Daoy (cell line): ENCODE measurements at places on chromosomes 4 and X.

GRCh38 chr4:34851411-34851810, 1392.9 kb downstream of the ARAP2 start:
- no peak for DNase-seq

- DNase-seq = no peak
Measured at GRCh38 chrX:21747558-21747957, 10.4 kb downstream of the SMPX start.

- no peak for DNase-seq
Measured at GRCh38 chr4:11230866-11231265, 197.8 kb downstream of the HS3ST1 start.

DNA sequence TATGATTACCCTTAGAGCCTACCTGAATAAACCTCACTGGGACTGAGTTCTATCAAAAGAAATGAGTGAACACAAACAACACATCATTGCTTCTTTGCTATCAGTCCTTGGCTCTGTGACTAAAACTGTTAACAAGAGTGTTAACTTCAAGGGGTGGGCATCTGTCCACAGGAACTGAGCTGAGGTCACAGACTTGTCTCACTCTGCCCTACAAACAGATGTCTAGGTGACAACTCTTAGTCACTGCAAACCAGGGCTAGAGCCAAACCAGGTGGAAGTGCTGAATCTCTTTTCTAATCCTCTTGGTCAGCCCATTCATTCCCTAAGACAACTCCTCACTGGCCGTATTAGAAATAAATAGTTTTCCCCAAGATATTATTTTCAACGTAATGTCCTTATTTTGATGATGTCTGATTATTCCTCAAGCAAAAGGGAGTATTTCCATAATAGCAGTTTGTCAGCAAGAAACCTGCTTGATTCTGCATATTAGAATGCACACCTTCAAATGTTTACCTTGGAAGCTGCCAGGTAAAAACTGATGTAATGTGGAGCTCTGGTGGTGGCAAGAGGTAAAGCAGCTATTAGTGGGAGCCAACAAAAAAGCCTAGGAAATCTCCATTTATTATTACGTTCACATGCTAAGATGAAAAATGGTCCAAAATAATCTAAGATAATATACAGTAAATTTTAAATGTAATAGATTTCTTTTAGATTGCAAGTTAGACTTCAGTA, 4.0 kb downstream of the COL25A1 start:
- DNase-seq = peak; percentile 2

GRCh38 chrX:151478058-151478457, 81.1 kb downstream of the VMA21 start:
- no peak for DNase-seq

DNA sequence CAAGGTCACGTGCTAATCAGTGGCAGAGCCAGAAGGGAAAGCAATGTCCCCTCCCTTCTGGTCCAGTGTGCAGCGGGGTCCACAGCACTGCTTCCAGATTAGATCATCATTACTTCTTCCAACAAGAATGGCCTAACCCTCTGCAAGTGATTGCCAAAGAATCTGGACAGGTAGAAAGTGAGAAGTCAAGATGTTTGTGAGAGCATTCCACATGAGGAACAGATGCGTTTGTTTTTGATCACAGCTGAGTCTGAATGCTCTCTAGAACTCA, 147.7 kb downstream of the SHROOM3 start:
- DNase-seq = no peak

DNA sequence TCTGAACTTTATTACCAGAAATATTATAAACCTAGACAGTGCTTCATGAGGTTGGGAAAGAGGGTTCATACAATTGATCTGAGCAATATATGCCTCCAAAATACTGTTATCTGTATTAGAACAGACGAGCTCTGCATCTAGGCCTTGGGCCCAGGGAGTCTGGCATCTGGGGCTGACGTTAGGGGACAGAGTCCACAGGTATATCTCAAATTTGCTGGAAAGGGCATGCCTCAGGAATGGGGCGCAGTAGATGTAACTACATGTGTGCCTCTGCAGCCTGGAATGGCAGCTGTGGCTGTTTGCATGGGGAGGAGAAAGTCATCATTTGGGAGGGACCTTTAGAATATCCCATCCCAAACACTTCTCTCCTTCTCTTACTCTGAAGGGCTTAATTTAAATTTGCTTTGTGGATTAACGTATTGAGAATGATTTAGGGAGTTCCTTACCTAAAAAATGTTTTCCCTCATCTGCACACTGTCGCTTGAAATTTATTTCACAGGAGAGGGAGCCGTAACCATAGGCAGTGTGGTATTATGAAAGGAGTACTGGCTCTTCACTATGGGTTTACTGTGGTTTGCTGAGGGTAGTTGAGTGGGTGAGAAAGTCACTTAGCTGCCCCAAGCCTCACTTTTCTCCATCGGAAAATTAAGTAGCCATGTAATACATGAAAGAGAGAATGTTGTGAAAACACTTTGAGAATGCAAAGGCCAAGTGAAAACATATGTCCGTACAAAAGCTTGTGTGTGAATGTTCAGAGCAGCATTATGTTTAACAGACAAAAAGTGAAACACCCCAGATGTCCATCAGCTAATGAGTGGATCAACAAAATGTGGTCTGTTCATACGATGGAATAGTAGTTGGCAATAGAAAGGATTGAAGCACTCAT, 5.9 kb downstream of the ADD1 start:
- no peak for DNase-seq

DNA sequence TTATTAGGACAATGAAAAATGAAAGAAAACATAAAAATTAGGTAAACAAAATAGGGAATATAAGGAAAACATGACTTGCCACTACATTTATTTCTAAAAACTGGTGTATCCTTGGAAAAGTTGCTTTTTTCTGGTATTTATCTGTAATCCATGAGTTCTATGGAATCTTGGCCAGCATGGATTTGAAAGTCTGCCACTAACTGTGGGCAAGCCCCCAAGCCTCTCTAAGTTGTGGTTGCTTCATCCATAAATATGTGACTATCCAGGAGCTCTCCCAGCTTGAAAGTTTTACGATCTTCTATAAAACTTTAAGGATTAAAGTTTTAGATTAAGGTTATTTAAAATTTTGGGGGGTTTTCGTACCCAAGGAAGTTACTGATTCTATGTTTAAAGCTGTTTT, 21.8 kb downstream of the RPS6KA3 start:
- no peak for DNase-seq

- no peak for DNase-seq
Measured at GRCh38 chrX:136495043-136495442, 2.3 kb upstream of the HTATSF1 start.

DNA sequence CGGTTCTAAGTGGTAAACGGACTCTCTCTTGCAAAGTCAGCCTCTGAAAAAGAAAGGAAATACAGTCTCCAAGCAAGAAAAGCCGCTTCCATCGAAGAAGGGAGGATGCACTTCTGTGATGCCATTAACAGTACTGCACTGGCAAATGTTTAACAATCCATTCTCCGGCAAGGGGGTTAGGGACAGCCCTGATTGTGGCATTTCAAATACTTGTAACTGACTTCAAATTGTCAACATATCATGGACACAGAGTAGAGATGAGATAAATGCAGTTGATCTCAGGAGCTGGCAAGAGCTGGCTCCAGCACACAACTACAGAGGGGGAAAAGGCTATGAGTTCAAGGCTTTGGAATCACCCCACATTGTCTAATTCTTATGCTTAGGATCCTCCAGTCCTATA, 146.8 kb downstream of the SLC7A11 start:
- no peak for DNase-seq

- no peak for DNase-seq
Measured at GRCh38 chrX:110178179-110178865, 139.6 kb downstream of the AMMECR1 start.

- DNase-seq = no peak
Measured at GRCh38 chr4:184805462-184806228, 20.1 kb downstream of the ACSL1 start.

DNA sequence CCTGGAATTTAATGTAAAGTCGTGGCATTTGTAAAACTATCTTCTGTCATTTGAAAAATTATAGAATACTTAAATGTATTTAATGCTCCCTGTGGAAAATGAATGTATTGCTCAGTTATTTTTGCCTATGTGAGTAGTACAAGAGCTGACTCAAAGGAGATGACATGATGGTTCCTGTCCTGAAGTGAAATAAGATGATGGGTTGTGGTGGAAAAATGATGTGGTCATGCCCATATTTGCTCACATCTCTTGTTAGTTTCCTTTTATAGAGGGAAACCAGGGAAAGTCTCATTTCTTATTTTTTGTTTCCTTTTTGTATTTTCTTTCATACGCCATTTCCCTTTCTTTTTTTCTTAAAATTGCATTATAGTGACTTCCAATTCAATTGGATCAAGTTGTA, 23.7 kb downstream of the PLS3 start:
- peak; percentile 37 for DNase-seq

DNA sequence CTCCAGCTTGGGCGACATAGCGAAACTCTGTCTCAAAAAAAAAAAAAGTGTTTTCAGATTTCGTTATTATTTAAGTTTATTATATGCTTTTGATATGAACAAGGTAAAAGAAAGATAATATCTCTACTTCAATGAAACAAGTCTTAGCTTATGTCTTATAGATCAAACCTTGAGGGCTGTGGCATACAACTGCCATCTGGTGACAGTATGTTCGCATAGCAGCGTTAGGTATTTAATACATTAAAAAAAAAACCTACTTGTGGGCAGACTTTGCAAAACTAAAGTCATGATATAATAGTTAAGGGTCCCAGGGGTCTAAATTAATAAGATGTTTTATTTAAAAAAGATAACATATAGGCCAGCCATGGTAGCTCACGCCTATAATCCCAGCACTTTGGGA, 161.2 kb upstream of the AMOT start:
- no peak for DNase-seq

DNA sequence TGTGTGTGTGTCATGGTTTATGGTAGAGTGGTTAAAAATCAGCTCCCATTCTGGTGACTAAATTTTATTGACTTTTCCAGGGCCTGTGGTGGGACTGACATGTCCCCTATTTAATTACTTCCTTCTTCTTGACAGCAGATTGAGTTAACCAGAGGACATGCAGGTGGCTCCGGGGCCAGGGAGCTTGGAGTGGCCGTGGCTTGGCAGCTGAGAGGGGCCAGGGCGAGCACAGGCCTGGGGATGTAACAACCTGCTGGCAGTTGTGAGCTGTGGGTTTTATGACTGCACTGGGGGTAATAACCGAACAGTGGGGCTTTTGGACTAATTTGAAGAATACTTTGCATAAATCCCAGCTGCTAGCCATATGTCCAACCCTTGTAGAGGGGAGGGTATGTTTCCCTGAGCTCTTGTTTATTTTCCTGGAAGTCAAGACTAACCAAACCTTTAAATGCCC, 186.0 kb downstream of the MID1IP1 start:
- DNase-seq = no peak

GRCh38 chr4:52979020-52979419, 116.9 kb downstream of the RASL11B start:
- DNase-seq = no peak

DNA sequence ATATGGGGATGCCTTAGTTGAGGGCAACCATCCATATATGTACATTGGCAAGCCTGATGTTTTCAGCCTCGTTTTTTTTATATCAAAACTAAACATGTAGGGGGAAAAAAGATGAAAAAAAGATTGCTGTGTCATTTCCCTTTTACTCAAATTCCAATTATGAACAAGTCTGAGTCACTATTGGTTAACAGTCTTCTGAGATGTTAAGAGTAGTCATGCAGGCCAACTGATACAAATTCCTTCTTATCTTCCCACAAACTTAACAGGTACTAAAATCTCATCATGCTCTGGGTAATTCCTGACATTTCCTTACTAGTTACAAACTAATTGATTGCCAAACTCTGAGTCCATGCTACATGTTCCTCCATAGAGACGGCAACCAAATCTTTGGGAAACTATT, 222.1 kb downstream of the FRMPD4 start:
- no peak for DNase-seq

- DNase-seq = peak; percentile 91
Measured at GRCh38 chr4:177441803-177442622, at the start of gene AGA. Gene AGA, minus strand, starts transcription at chr4:177442437. Its CDS starts 62 bp downstream, at chr4:177442375.

- DNase-seq = no peak
Measured at GRCh38 chr4:141098163-141098562, 35.1 kb downstream of the RNF150 start.

DNA sequence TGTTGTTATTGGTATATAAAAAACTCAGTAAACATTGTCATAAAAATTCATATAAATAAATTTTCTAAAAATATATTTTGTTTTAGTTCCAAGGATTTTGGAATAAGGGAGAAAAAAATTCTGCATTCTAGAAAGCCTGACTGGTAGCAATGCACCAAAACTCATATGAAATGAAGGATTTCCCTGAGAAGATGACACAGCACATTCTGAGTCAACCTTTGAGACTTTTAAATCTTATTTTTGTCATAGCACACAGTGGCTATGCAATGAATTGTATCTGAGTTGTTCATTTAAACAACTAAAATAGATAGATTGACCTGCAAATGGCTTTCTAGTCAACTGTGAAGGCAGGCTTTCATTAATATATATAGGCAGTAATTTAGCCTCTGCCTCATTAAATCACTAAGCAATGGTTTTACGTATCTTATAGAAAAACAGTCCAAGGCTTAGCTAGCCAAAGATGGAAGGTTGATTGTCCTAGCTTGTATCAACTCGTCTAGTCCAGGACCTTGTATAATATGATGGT, 239.1 kb upstream of the NEIL3 start:
- no peak for DNase-seq

DNA sequence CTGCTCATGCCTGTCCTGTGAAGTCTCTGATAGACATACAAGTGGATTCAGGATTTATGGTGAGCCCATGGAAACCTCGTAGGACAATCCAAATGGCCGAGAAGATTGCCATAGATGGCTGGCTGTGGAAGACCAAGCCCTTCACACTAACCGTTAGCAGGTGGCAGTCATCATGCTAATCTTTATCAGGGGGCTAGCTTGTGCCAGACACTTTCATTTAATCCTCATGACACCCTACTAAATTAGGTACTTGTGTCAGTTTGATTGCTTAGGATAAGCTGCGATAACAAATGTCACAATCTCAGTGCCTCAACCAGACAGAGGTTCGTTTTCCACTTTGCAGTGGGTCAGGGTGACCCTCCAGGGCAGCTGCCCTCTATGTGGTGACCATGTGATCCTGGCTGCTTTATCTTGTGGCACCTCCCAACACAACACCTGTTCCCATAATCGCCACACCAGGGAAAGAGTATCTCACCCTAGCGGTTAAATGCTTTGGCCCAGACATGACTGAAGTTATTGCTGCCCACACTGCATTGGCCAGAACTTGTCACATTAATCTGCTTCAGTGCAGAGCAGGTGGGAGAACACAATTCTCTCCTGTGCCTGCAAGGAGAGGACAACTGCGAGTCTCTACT, 60.8 kb downstream of the REPS2 start:
- DNase-seq = peak; percentile 32

- DNase-seq = no peak
Measured at GRCh38 chr4:1077711-1078477, 35.5 kb downstream of the RNF212 start.

- DNase-seq = no peak
Measured at GRCh38 chr4:24054910-24055309, 165.1 kb upstream of the PPARGC1A start.

DNA sequence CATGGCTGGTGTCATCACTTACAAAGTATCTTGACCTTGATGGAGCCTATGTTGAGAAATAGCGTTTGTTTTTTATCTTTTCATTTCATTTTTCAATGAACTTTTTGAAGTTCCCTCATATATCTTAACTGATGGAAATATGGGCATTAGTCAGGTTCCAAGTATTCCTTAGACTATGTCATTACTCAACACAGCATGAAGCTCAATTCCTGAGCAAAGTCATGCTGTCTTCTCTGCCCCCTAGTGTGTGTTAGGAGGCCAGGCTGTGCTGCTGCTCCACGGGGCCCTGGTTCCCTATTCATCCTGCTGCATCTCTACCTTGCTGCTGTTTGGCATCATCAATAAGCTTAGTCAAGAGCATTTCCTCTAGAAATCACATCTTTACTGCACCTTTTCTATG, 40.9 kb downstream of the GPR143 start:
- no peak for DNase-seq

GRCh38 chrX:25002661-25003020, 13.1 kb downstream of the ARX start:
- DNase-seq = no peak
